ENCODE measurements at places on chromosomes 6 and 20.

- H3K27ac ChIP-seq = no peak overlapping the region
- H3K27me3 ChIP-seq = no peaks in the 10 kb centered on the region
- no peaks in the 10 kb centered on the region for H3K36me3 ChIP-seq
- DNase-seq = no peak
These were observed 126.3 kb downstream of the C6orf118 start for GRCh38 chr6:165183071-165183470.

GRCh38 chr6:49676671-49677281 lies 36.6 kb downstream of the CRISP2 start:
- no peak for DNase-seq
- H3K4me3 ChIP-seq = no peak overlapping the region
- H3K27me3 ChIP-seq = no peaks in the 10 kb centered on the region
- no peaks in the 10 kb centered on the region for H3K4me1 ChIP-seq
- no peaks in the 10 kb centered on the region for H3K36me3 ChIP-seq
- H3K27ac ChIP-seq = no peak overlapping the region

DNA sequence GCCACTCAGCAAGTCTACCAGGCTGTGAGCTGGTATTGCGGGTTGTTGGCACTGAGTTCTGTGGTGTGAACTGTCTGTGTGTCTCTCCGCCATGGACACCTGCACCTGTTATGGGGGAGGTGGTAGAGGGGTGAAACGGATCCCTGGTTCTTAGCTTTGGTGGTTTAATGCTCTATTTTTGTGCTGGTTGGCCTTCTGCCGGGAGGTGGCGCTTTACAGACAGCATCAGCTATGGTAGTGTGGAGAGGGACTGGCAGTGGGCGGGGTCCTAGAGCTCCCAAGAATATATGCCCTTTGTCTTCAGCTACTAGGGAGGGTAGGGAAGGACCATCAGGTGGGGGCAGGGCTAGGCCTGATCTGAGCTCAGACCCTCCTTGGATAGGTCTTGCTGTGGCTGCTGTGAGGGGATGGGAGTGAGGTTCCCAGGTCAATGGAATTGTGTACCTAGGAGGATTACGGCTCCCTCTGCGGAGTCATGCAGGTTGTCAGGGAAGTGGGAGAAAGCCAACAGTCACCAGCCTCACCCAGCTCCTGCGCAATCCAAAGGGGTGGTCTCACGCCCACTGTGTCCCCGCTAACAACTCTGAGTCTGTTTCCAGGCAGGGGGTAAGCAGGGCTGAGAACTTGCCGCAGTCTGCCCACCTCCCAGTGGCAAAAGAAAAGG lies 154.3 kb downstream of the CCDC170 start:
- no peak for DNase-seq
- no peak overlapping the region for H3K4me3 ChIP-seq
- no peak overlapping the region for H3K27ac ChIP-seq
- H3K36me3 ChIP-seq = no peaks in the 10 kb centered on the region

DNA sequence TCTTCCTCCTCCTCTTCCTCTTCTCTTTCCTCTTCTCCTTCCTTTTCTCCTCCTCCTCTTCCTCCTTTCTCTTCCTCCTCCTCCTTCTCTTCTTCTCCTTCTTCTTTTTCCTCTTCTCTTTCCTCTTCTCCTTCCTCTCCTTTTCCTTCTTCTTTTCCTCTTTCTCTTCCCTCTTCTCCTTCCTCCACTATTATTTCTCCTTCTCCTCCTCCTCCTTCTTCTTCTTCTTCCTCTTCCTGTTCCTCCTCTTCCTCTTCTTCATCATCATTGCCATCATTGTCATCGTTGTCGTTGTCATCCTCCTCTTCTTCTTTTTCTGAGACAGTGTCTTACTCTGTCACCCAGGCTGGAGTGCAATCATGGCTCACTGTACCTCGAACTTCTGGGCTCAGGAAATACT lies 256.3 kb upstream of the SOX4 start:
- no peaks in the 10 kb centered on the region for H3K27me3 ChIP-seq
- no peaks in the 10 kb centered on the region for H3K36me3 ChIP-seq
- no peak for DNase-seq

DNA sequence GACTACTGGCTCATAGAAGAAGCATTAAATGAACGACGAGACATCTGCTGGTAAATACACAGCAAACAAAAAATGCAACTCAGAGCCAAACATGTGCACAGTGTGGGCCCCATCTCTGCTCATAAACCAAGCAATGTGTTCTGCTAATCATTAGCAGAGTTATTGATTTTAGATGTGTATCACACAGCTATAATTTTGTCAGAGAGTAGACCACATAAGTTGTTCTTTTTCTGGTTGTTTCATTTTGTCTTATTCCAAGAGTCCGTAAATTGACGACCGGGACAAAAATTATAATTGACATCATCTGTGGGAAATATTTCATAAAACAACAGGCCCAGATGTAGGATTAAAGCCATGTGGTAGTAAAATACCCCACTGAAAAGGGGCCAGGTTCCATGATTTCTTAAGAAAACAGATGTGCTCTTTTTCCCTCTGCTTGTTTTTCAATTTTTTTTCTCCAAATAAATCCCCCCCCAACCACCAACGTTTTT lies 423.6 kb downstream of the HAO1 start:
- no peak overlapping the region for H3K4me3 ChIP-seq
- DNase-seq = no peak
- H3K27me3 ChIP-seq = no peaks in the 10 kb centered on the region
- H3K4me1 ChIP-seq = no peaks in the 10 kb centered on the region

DNA sequence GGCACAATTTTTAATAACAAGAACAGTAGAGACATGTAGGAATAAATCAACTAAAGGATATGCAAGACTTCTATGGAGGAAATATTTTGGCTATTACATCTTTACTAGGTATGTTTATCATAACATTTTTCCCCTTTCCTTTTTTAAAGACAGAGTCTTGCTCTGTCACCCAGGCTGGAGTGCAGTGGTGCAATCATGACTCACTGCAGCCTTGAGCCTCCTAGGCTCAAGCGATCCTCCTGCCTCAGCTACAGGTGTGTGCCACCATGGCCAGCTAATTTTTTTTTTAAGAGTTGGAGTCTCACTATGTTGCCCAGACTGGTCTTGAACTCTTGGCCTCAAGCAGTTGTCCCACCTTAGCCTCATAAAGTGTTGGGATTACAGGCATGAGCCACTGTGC lies 37.0 kb downstream of the AKAP7 start:
- H3K4me1 ChIP-seq = no peaks in the 10 kb centered on the region
- no peaks in the 10 kb centered on the region for H3K27me3 ChIP-seq

DNA sequence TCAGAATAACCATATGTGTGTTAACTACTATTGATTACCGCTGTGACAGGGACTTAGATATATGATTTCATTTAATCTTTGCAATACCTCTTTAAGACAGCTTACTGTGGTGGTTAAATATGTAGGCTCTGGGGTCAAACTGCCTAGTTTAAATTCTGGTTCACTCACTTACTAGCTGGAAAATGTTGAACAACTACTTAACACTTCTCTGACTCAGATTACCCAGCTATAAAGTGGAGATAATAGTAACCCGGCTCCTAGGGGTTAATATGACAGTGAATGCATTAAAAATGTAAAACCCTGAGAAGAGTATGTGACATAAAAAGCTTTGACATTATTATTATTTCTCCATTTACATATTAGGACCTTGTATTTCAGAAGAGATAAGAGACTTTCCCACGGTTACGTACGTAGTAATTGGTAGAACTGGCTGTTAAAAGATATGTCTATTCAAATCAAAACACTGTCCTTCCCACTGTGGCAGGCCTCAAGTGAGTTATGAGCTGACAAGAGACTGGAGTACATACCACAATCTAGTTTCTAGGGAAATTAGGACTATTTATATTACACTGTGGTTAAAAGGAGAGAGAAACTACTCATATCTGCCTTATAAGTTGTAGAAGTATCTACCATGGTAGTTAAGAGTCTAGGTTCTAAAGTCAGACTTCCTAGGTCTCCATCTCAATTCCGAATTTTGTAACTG lies 4.4 kb upstream of the PLCB1 start:
- H3K36me3 ChIP-seq = no peaks in the 10 kb centered on the region
- peak; percentile 59 for DNase-seq
- H3K27ac ChIP-seq = no peak overlapping the region
- peaks cover 22% of the 10 kb centered on the region for H3K4me1 ChIP-seq
- no peak overlapping the region for H3K4me3 ChIP-seq

- no peak overlapping the region for H3K27ac ChIP-seq
- DNase-seq = no peak
- H3K27me3 ChIP-seq = no peaks in the 10 kb centered on the region
- H3K36me3 ChIP-seq = no peaks in the 10 kb centered on the region
These were observed 23.9 kb downstream of the THBS2 start for GRCh38 chr6:169229615-169230321.

DNA sequence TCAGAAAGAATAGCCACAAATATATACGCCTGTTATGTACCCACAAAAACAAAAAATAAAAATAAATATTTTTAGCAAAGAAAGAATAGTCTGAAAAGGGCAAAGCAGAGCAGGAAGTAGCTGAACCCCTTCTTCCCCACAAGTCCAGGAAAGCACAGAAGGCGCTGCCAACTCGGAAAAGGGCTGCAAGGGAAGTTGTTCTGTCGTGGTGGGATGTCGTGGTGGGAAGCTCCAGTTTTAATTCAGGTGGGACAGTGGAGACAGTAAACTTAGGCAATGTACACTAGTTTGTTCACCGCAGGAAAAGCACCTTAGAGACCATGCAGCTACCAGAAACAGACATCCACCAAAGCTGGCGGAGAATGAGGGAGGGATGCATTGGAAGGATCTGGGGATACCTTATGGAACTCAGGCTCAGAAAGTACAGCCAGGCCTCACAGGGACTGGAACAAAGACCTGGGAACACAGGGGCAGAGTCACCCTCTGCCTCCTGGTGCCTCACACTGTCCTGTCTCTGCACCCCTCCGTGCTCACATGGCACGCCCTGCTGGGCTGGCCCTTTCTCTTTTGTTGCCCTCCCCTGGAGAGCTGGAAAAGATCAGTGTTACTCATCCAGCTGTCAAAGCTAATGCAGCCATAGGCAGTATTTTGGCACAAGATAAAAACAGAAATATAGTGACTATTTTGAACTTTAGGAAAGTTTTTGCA lies 3.3 kb upstream of the APMAP start:
- no peaks in the 10 kb centered on the region for H3K27me3 ChIP-seq
- H3K36me3 ChIP-seq = no peaks in the 10 kb centered on the region
- no peak for DNase-seq
- H3K4me1 ChIP-seq = peaks cover 25% of the 10 kb centered on the region
- no peak overlapping the region for H3K27ac ChIP-seq
- H3K4me3 ChIP-seq = no peak overlapping the region

- peaks cover 19% of the 10 kb centered on the region for H3K4me1 ChIP-seq
- no peaks in the 10 kb centered on the region for H3K27me3 ChIP-seq
- H3K4me3 ChIP-seq = peak within 1 kb of the TSS; percentile 100
- DNase-seq = peak; percentile 53
These were observed at the start of gene C6orf62 for GRCh38 chr6:24719125-24719971. TSS of gene C6orf62 (minus strand) at chr6:24719154. CDS start at chr6:24718668, 486 bp downstream.

DNA sequence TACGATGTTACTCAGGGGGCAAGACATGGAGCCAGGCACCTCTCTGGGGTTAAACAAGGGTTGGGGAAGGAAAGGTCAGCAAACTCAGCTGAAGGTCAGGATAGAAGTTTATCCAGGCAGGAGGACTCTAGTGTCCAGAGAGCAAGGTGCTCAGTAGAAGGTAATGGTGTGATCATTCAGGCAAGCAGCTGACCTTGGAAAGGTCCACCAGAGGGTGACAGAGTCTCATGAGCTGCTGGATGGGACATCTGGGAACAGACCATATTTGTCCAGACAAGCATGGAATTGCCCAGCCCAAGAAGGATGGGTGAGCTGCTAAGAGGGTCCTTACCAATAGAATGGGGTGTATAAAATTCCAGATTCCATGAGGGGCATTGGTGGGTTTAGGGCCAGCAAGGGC lies 89.5 kb downstream of the MAP3K7 start:
- no peak overlapping the region for H3K4me3 ChIP-seq
- no peaks in the 10 kb centered on the region for H3K36me3 ChIP-seq
- H3K27ac ChIP-seq = no peak overlapping the region
- H3K4me1 ChIP-seq = no peaks in the 10 kb centered on the region

DNA sequence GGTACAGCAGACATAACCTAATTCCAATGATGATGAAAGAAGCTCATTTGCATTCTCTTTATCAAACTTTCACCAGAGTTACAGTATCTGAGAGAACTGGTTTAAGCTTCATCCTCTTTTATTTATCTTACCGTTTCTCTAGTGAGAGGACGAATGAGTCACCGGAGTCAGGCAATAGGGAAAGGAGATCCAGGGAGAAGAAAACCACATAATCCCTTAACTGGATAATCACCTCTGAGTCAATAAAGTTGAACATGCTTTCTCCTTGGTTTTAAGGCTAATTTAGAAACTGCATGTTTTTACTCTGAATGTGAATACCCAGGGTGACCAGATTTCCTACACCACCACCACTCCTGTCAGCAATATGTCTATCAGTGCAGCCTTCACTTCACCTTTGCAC lies 313.7 kb upstream of the TBX18 start:
- H3K27ac ChIP-seq = no peak overlapping the region
- DNase-seq = no peak
- no peak overlapping the region for H3K4me3 ChIP-seq
- no peaks in the 10 kb centered on the region for H3K4me1 ChIP-seq
- H3K36me3 ChIP-seq = no peaks in the 10 kb centered on the region

GRCh38 chr20:37421988-37422387 lies 76.0 kb downstream of the SRC start:
- peaks cover 97% of the 10 kb centered on the region for H3K27me3 ChIP-seq
- H3K27ac ChIP-seq = no peak overlapping the region
- no peaks in the 10 kb centered on the region for H3K36me3 ChIP-seq
- DNase-seq = no peak

- no peaks in the 10 kb centered on the region for H3K36me3 ChIP-seq
- H3K4me3 ChIP-seq = no peak overlapping the region
- peaks cover 13% of the 10 kb centered on the region for H3K4me1 ChIP-seq
- no peak overlapping the region for H3K27ac ChIP-seq
- no peak for DNase-seq
These were observed 118.4 kb upstream of the SGK1 start for GRCh38 chr6:134436281-134436815.

GRCh38 chr20:18971121-18971520 lies 157.5 kb downstream of the SCP2D1 start:
- DNase-seq = no peak
- no peak overlapping the region for H3K4me3 ChIP-seq

GRCh38 chr6:154356113-154356512 lies 490 bp downstream of the IPCEF1 start:
- no peaks in the 10 kb centered on the region for H3K36me3 ChIP-seq
- H3K27me3 ChIP-seq = no peaks in the 10 kb centered on the region
- no peak overlapping the region for H3K27ac ChIP-seq
- no peaks in the 10 kb centered on the region for H3K4me1 ChIP-seq
